ENCODE measurements at places on chromosomes 5 and 9.
A peak's percentile ranks its signal among the peaks of the same experiment; 100 is the strongest.

DNA sequence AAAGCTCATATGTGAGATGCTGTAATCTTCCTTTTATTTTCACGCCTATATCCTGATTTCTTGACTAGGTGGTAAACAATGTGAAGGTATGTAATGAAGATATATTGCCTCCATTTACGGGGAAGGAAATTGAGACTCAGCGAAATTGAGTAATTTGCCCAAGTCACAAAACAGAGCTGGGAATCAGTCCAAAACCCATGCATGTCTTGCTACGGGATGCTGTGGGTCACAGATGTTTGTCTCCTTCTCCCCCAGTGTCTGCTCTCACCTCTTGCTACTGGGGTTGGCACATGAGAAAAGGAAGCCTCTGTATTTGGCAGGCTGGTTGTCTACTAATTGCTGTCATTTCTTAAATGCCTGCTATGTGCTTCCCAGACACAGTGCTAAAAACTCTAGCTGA is 53.7 kb upstream of the TEX48 start:
- no peak for DNase-seq

- DNase-seq, result no peak
These were observed 24.4 kb downstream of the SLC6A7 start for GRCh38 chr5:150214289-150214688.

DNA sequence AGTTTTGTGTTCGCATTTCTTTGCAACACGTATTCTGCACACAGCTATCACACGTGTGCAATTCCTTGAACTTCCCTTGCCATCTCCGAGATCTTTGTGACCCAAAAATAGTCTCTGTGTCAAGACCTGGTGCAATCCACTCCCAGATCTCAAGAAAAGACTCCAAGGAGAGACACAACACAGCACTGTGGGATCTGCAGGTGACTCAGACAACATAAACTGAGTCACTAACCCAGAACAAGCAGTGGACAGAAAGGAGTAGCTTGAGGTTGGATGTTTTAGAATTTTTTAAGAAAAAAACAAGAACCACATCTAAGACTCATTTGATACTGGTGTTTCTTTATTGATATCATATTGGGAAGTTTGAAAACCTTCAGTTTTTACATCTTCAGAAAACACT is 396.9 kb downstream of the AGTPBP1 start:
- DNase-seq, result no peak

DNA sequence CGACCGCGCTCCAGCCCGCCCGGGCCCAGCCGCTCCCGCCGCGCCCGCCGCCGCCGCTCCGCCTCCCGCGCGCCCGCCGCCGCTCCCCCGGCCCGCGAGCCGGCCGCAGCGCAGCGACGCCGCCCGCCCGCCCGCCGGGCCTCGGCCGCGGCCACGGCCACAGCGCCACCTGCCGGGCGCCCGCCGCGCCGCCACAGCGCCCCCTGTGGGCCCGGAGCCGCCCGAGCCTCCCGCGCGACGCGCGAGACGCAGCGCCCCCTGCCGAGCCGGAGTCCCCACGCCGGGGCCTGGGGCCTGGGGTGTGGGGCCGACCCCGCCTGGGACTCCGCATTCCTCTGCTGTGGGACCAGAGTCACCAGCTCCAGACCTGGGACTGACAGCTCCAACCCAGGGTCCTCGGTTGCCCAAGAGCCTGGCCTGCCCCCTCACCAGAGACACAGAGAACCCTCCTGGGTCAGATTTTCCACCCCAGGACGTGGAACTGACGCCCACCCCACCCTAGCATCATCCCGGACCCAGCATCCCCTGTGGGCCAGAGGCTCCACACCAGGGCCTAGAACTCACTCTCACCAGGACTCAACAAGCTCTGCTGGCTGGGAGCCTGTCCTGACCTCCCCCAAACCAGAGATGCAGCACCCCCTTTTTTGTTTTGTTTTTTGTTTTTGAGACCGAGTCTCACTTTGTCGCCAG is at the start of gene RAPGEF1:
RAPGEF1 (minus strand) TSS at position 118 of the 690 bp plus-strand sequence. CDS start 246 bp downstream, outside the sequence.
- peak; percentile 79 for DNase-seq

DNA sequence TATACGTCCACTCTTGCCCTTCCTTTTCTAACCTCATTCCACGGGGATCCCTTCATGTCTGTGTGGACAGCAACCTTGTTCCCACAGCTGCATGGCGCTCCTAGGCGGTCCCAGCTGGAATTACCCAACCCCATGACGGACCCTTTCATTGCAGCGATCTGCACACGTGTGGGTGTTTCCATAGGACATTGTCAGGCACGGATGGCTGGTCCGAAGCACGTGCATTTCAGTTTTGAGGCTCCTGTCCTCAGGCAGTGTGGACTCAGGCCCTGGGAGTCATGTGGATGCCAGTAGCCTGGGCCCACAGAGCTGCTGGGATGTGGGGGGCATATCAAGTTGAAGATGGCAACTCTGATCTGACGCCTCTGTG is 15.0 kb downstream of the CARD19 start:
- DNase-seq, result no peak

GRCh38 chr9:95857896-95858295 is 17.6 kb upstream of the ERCC6L2 start:
- no peak for DNase-seq
